Stimulated activated CD8-positive, alpha-beta memory T cell treated with anti-CD3 and anti-CD28 coated beads, Interleukin-2, amount 100 ng/mL, for 48 hours (primary cell): ENCODE measurements at places on chromosomes 16 and 17.
A peak's percentile ranks its signal among the peaks of the same experiment; 100 is the strongest.

- no peak for DNase-seq
Measured at GRCh38 chr17:10292057-10292937, 80.5 kb downstream of the MYH13 start.

GRCh38 chr16:88453611-88454522, 787 bp downstream of the ZFPM1 start:
- DNase-seq: peak; percentile 23

- no peak for DNase-seq
Measured at GRCh38 chr16:56199164-56199563, 7.9 kb downstream of the GNAO1 start.

DNA sequence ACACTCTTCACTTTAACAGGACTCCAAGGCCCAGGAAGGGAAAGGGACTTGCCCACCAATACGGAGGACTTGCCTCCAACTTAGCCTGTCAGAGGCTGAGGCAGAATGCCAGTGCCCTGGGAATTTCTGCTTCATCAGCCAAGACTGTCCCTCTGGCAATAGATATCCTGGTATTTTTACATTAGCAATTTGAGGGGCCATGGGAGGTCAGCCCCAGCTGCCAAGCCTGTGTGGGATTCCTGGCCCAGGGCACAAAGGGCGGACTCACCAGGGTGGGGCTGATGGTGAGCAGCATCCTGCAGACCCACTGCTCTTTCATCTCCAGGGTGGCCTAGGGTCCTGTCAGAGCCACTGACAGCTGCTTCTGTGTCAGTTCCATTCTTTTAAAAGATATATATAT, 78.3 kb upstream of the CIBAR2 start:
- DNase-seq: no peak

DNA sequence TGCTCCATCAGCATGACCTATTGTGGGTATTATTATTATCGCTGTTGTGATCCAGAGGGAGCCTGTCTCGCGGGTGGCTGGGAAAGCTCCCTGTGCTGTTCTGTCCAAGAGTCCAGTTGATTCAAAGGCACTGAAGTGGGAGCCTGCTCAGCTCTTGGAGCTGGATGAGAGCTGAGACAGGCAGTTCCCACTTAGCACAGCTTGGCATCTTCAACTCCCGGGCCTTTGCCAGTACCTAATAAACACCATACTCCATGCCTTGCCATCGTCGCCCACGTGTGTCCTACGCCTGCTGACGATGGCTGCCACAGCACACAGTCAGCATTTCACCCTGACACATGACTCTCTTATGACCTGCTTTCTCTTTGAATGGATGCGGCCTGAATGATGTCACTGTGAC, 32.6 kb downstream of the RTN4RL1 start:
- no peak for DNase-seq

DNA sequence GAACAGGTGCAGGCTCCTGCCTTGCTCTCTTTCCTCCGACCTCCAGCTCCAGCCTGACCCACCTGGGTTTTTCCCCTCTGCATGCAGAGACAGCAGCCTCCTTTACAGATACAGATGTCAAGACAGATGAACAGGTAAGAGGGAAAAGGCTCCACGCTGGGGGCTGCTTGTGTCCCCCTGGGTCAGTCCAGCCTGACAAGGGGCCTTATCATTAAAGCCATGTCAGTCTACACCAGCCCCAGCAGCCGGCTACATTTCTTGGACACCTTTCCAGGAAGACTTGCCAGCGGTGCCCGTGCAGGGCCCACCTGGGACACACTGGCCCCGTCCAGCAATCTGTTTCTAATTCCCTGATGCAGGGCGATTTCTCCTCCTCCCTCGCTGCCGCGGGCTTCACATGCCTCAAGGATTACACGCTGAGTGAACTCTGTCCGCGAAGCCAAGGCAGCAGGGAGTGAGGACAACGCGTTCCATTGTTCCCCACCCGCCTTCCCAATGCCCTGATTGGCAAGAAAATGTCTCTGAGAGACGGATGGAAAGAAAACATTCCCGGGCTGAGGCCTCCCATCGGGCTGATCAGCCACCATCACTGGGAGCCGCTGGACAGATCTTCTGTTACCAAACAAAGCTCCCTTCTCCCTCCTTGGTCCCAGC, 184.7 kb downstream of the C16orf95 start:
- DNase-seq: no peak

GRCh38 chr16:65658349-65658748, 536.5 kb upstream of the CDH11 start:
- no peak for DNase-seq

DNA sequence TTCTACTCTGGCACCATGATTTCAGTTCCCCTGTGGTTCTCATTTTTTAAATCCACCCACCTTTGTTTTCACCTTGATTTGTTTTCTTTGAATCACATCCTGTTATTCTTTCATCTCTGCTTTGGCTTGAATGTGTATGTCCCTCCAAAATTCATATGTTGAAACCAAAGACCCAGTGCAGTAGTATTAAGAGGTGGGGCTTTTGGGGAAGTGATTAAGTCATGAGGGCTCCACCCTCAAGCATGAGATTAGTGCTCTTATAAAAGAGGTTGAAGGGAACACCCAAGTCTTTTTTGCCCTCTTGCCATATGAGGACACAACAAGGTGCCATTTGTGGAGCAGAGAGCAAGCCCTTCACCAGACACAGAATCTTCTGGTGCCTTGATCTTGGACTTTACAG, 382.3 kb downstream of the SLC39A11 start:
- DNase-seq: no peak

DNA sequence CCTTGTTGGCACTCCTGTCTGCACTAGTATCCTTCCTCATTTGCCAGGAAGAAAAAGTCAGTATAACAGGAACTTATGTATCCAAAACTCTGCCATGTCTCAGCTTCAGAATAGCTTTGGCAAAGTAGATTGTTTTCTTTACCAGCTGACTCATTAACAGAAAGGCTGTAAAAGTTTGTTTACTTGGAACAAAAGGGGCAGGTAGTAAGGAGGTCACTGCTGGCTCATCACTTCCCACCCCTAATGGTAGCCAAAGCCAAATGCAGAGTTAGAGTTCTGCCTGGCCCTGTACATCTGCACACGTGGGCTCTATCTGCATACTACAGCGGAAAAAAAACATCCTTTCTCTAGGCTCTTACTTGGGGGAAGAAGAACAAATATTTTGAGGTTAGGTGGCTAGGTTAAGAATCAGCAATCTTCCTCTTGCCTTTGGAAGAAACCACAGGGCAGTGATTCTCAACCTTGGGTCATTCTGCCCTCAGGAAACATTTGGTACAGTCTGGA, 90.9 kb upstream of the BCAR1 start:
- no peak for DNase-seq

DNA sequence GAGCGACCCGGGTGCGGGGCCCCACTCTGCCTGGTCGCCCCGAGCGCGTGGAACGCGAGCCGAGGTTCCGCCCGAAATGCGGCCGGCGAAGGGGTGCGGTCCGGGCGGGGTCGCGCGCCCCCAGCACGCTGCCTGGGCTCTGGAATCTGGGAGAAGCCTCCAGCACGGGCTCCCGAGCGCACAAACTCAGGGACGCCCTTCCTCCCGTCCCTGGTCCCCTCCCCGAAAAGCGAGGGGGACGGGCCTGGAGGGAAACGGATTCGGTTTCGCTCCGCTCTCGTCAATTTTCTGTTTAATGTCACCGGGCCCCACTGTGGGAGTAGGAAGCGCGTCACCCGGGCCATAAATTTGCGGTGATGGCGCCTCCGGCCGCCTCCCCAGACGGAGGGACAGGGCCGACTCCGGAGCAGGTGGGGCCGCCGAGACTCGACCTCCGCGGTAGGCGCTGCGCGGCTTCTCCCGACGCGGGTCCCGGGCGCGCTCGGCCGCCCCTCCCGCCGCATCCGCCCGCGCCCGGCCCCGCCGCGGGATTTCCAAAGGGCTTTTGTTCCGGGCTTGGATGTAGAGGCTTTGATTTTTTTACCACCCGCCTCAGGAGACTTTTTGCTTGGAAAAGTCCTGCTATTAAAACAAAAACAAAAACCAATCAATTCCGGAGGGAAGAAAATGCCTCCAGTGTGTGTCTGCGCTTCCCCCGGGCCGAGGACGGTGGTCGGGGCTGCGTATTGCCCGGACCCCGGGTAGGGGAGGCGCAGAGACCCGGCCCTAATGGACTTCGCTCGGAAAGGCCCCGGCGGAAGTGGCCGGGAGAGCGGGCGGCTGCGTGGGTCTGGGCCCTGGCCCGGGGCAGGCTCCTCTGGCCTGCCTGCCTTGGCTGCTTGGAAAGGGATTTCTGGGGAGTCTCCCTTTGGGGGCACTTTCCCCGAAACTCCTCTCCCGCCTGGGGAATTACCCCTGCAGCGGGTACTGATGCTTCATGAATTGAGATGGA, 7.9 kb upstream of the BAHCC1 start:
- DNase-seq: peak; percentile 42

- DNase-seq: peak; percentile 82
Measured at GRCh38 chr16:27202923-27203506, 311 bp upstream of the KDM8 start.

- no peak for DNase-seq
Measured at GRCh38 chr17:77888242-77889134, 70.0 kb upstream of the TNRC6C start.

GRCh38 chr17:57424777-57425188, 168.5 kb downstream of the MSI2 start:
- no peak for DNase-seq

- no peak for DNase-seq
Measured at GRCh38 chr16:17177959-17178905, 292.5 kb downstream of the XYLT1 start.

DNA sequence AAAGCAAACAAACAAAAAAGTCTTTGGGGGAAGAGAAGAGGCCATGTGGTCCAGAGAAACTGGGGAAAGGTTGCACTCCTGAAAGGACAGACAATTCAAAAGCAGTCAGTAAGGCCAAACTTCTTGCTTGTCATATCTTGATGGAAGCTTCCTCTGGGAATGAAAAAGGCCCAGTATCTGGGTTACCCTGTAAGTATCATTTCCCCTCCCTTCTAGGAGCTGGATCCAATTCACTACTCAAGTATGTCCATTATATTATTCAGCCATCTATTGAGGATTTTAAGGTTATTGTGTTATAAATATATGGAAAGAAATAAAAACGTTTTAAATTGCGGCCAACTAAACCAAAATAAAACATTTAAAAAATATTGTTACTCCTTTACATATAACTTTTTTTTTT, 26.0 kb upstream of the MON1B start:
- DNase-seq: no peak

DNA sequence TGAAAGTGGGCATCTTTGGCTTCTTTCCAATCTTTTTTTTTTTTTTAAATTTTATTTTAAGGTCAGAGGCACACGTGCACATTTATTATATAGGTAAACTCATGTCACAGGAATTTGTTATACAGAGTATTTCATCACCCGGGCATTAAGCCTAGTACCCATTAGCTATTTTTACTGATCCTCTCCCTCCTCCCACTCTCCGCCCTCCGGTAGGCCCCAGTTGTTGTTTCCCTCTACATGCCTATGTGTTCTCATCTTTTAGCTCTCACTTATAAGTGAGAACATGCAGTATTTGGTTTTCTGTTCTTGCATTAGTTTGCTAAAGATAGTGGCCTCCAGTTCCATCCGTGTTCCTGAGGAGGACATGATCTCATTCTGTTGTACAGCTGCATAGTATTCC, 108.5 kb downstream of the CYB561 start:
- DNase-seq: no peak

DNA sequence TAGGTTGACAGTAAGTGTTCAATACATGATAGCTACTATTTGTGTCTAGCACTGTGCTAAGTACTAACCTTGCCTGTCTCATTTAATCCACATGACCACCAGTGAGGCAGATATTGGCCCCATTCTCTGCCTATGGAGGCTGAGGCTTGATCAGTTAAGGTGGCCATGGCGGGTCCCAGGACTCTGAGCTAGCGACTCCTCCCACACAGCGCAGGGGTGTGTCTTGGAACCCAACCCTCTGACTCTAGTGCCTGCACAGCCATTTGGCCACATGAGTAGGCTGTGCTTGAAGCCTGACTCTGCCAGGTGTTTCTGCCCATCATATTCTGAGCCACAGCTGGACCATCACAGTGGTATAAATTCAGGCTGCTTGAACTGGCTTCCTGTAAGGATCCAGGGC, 6.4 kb downstream of the NHERF1 start:
- no peak for DNase-seq

DNA sequence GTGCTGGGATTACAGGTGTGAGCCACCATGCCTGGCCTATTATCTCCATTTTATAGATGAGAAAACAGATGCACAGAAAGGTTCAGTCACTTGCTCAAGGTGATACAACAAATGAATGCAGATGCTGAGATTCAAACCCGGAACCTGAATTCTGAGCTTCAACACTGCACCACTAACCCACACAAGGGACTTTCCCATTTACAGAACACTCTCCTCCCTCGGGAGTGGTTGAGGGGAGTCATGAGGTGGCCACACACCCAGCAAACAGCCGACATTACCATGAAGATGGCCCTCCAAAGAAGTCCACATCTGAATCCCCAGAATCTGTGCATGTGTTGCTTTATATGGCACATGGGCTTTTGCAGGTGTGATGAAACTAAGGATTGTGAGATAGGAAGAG, 9.1 kb downstream of the BCL7C start:
- no peak for DNase-seq

DNA sequence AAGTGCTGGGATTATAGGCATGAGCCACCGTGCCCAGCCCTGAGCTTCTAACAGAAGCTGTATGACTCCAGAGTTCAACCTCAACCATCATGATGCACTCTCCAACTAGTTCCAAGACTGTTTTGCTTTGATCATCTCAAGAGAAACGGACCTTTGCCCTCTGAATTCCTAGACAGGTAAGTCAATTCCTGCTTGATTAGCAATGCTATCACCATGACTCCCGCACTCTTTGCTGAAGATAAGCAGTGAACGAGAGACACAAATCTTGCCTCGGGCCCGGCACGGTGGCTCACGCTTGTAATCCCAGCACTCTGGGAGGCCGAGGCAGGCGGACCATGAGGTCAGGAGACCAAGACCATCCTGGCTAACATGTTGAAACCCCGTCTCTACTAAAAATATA, 22.2 kb downstream of the ANKFY1 start:
- no peak for DNase-seq

GRCh38 chr16:81544700-81545271, 100.2 kb downstream of the CMIP start:
- DNase-seq: no peak

DNA sequence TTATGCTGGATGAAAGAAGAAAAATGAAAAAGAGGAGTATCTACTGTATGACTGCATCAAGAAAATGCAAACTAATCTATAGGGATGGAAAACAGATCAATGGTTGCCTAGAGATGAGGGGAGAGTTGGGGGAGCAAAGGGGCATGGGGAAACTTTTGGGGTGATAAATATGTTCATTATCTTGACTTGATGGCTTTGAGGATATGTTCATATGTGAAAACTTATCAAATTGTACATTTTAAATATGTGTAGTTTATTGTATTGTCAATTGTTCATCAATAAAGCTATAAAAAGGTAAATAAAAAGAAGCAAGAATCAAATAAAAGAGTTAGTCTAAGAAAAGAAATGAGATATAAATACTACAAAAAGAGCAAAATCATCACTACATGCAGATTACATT, 19.7 kb upstream of the SRCIN1 start:
- DNase-seq: no peak

GRCh38 chr17:17556671-17557070, 34.8 kb downstream of the PEMT start:
- DNase-seq: no peak
